ENCODE measurements at places on chromosomes 7 and 10. TPM values are rescaled to one million over a fixed set of nuclear protein-coding genes. Genes with fewer than 3 reads are reported as not detected.

The WIPF3 gene
- total RNA-seq, result not detected

The SPDYE2B gene
- total RNA-seq, result not detected

The TRIL gene
- total RNA-seq, result not detected

The HABP2 gene
- not detected for total RNA-seq

The GNGT1 gene
- not detected for total RNA-seq

The SPDYE16 gene
- total RNA-seq, result 0.58 TPM

The WNT2 gene
- total RNA-seq, result not detected

The RPEL1 gene
- not detected for total RNA-seq

The IFIT2 gene
- total RNA-seq, result 10.8 TPM

The CCDC201 gene
- not detected for total RNA-seq

The AASS gene
- 3.5 TPM for total RNA-seq

The PAXIP1 gene
- 17.2 TPM for total RNA-seq

The HECW1 gene
- not detected for total RNA-seq

The SPDYE8 gene
- not detected for total RNA-seq

The SLC13A1 gene
- total RNA-seq, result not detected

The OR2A1 gene
- total RNA-seq, result not detected

The FRMPD2 gene
- total RNA-seq, result not detected

The PRSS37 gene
- not detected for total RNA-seq
